ENCODE measurements at places on chromosomes 5 and 9.

GRCh38 chr9:34197756-34198711, 19.2 kb downstream of the UBAP1 start:
- no peak for DNase-seq

DNA sequence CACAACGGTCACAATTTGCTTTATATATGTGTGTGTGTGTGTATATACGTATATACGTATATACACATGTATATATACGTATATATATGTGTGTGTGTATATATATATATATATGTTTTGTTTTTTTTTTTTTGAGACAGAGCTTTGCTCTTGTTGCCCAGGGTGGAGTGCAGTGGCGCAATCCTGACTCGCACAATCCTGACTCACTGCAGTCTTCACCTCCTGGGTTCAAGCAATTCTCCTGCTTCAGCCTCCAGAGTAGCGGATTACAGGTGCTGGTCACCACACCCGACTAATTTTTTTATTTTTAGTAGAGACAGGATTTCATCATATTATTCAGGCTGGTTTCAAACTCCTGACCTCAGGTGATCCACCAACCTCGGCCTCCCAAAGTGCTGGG, 3.1 kb downstream of the RNF38 start:
- DNase-seq, result no peak

GRCh38 chr9:130383350-130383715, 61.4 kb upstream of the ASS1 start:
- DNase-seq, result no peak

GRCh38 chr5:61673007-61673735, 341.1 kb downstream of the ZSWIM6 start:
- no peak for DNase-seq

GRCh38 chr5:59001154-59001553, 418.3 kb downstream of the RAB3C start:
- no peak for DNase-seq

DNA sequence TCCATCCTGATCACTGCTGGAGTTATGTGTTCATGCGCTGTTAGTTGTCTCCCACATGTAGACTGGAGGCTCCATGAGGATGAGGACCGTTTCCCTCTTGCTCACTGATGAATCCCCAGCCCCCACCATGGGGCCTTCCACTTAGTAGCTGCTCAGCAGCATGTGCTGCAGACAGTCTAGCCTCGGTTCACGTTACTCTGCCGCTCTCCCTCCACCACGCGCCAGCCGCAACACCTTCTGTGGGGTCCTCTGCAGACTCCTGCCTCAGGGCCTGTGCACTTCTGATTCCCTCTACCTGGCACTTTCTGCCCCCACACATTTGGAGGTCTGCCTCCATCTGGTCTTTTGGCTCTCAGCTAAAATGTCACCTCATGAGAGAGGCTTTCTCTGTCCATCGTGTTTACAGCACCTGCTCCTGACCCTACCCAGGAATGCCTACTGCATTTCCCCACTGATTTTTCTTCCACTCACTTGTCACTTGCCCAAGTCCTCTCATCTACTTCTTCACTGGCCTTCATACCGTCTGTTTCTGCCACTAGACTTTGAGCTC, 36.3 kb downstream of the STK10 start:
- DNase-seq, result no peak

GRCh38 chr5:115330830-115331229, 34.4 kb upstream of the CCDC112 start:
- DNase-seq, result no peak

DNA sequence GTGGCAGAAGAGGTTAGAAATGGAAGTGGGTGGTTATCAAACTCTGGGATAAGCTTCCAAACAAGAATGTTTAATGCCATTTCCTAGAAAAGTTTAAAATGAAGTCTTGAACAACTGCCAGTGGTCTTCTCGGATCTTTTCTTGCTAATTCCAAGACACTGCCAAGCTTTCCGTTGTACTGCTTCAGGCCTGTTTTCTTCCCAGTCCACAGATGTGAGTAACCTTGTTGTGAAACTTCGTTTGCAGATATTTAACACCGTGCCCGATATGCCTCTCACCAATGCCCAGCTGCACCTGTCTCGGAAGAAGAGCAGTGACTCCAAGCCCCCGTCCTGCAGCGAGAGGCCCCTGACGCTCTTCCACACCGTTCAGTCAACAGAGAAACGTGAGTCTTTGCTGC, 269.8 kb downstream of the NR3C1 start:
- DNase-seq, result no peak

GRCh38 chr5:66744040-66744439, 147.8 kb downstream of the MAST4 start:
- DNase-seq, result no peak

- no peak for DNase-seq
These were observed 90.6 kb upstream of the MIER3 start for GRCh38 chr5:57042524-57042931.

- DNase-seq, result no peak
These were observed 268.8 kb downstream of the MLLT3 start for GRCh38 chr9:20353524-20353923.

- no peak for DNase-seq
These were observed 197.8 kb downstream of the HSPA4 start for GRCh38 chr5:133249593-133249992.

DNA sequence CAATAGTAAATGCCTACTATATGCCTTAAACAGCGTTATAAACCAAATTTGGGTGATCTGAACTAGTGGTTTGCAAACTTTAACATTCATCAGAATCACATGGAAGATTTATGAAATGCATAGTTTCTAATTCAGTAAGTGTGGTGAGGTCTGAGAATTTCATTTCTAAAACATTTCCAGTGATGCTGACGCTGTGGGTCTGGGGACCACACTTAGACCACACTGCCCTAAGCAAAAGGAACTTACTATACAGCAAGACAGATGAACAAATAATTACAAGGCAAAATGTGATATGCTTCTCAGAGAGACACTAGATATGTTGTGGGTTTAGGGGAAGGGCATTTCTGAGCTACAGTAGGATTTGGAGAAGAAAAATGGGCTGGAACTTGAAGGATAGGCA, 72.6 kb downstream of the OXCT1 start:
- DNase-seq, result no peak

GRCh38 chr5:2143646-2144353, 261.1 kb upstream of the IRX4 start:
- no peak for DNase-seq

GRCh38 chr5:125286271-125286670, 539.8 kb upstream of the ZNF608 start:
- no peak for DNase-seq

- no peak for DNase-seq
These were observed 246.1 kb downstream of the TRIM32 start for GRCh38 chr9:116933251-116933650.

DNA sequence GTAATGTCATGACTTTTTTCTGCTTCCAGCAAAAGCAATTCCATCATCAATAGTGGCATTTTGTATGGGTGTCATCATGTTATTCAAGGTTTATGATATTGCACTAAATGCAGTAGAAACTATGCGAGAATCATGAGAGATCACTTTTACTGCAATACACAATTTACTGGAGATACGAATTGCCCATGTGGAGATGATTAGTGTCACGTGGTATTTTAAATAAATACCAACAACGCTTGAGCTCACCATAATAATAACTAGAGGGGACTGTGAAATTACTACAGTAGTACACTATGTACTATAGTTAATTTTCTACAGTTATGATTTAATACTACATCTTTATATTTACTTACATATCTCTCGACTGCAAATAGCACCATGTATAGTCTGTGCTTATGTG, 49.7 kb downstream of the FAM174A start:
- no peak for DNase-seq

GRCh38 chr9:37295796-37296195, 126.7 kb upstream of the GRHPR start:
- DNase-seq, result no peak

DNA sequence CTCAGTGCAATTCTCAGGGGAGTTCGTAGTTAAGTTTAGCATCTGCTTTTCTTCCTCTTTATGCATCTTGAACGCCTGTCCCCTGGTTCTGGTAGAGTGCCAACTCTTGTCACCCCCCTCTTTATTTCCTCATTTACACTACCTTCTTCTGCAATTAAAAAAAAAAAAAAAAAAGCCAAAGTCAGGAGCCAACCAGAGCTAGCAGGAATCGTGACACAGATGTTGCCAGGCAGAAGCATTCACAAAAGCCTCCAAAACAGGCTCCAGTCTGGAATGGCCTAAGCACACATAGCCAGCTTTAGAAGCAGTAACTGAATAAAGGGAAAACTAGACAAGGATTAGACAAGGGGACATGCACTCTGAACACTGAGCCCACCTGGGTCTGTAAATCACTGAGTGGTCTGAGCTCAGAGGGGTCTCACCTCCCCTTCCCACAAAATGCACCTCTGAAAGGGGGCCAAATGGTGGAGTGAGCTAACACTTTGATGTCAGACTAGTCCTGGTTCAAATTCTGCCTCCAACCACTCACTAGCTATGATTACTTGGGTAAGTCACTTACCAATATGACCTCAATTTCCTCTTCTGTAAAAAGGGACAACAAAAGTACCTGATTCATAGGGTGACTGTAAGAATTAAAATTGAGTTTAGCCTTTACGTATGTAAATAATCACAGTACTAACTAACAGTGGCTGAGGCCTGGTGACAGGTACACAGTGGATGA, 2.0 kb downstream of the CD74 start:
- DNase-seq, result no peak

DNA sequence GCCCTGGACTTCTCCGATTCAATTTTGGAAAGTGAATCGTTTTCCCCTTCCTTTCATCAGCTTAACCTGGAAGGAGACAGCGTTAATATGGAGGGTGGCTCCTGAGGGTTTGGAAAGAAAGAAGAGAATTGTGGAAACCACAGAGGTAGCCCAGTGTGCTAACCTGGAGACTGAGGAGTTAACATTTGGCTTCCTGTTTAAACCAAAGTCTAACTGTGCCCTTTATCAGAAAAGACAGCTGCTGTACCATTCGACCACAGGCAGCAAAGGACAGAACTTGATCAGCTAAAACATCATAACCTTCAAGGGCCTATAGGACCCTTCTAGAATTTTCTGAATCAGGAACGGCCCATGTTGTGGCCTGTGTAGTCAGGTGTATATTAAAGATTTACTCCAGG, 735 bp downstream of the IDNK start:
- no peak for DNase-seq

- no peak for DNase-seq
These were observed 74.0 kb downstream of the PCSK5 start for GRCh38 chr9:75964427-75964826.

DNA sequence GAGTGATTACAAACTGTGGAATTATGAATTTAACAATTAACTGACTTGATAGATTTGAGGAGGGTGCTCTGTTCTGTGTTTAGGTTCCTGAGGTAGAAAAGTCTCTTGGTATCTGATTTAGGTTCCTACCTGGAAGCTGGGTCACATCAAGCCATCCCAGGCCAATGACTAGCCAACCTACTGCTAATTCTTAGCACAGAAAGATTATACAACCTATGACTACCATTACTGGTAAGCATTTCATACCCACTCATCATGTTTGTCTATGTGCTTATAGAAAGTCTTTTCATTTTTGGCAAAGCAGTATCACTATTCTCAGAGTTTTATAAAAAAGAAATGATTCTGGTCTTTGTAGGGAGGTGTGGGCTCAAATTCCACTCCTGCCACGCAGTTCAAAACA, 49.7 kb downstream of the GNAQ start:
- DNase-seq, result no peak

GRCh38 chr5:43154469-43154868, 33.8 kb downstream of the ZNF131 start:
- no peak for DNase-seq

DNA sequence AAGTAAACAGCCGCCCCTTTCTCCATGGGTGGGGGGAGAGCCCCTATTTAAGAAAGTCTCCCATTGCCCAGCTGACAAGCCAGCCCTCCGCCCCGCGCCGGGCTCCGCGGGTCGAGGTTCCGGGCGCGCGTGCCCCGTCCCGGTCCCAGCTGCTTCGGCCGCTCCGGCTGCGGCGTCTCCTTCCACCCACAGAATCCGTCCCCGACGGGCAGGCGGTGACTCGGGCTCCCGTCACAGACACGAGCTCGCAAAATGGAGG, 223 bp downstream of the NR3C1 start:
- no peak for DNase-seq

GRCh38 chr9:79764374-79764773, 192.6 kb downstream of the TLE4 start:
- DNase-seq, result no peak

GRCh38 chr9:127876764-127877562, 512 bp downstream of the AK1 start:
- no peak for DNase-seq

DNA sequence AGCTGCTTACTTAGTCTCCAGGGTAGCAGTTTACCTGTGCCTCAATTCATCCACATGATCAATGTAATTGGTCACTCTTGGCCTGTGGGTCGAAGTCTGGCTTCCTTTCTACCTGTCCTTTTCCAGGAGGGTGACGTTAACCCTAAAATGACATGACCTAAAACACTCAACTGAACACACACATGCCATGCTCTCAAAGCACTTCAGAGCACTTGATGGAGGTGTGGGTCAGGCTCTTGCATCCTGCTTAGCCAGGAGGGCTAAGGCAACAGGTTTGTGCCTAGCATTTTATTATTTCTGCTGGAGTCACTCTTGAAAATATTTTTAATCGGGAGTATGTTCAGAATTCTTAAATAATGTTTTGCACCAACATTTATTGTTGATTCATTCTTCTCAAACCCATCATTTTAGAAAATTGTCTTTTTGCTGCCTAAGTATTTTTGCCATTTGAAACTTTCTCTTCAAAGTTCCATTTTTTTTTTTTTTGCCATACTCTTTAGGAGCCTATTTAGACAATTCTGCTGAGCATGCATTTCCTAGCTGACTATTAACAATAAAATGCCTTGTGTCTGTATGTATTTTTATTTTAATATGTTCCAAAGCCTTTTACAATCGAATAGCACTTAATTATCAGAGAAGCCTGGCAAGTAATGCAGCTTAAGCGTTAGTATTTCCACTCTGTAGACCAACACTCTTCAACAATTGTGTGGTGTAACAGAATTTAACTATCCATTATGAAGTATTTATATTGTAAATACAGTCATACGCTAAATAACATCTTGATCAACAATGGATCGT, 59.1 kb downstream of the ATP10B start:
- DNase-seq, result no peak

DNA sequence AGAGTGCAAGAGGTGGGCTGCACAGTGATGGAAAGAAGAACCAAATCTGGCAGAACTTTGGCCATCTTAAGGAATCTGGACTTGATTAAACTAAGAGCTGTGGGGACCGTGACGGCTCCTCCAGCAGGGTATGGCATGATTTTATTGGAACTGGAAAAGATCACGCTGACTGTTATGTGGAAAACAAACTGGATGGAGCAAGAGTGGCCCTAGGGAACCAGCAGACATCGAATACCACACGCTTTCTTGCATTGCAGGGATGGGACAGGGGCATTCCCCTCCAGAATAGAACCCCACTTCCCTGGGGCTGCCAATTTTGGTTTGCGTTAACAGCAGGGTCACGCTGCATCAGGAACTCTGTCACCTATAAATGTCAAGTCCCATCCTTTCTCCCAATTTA, 38.8 kb downstream of the INSYN2B start:
- no peak for DNase-seq

Data from NCI-H1417 treated with DMSO at 0.1 percent for 48 hours (cell line).